ENCODE measurements at places on chromosomes 3 and 15. TPM values are rescaled to one million over a fixed set of nuclear protein-coding genes. Genes with fewer than 3 reads are reported as not detected.

The FILIP1L gene
- total RNA-seq = 8.4 TPM

The CYP1A2 gene
- not detected for total RNA-seq

The FGD5 gene
- 21.9 TPM for total RNA-seq

The BSN gene
- total RNA-seq = 14.8 TPM

The KCNMB3 gene
- total RNA-seq = 4.9 TPM

The SLC7A14 gene
- total RNA-seq = 48.9 TPM

The ACKR2 gene
- total RNA-seq = 2.5 TPM

The SEMA6D gene
- 113 TPM for total RNA-seq

- H3K36me3 ChIP-seq = no peaks in the 10 kb centered on the region
- no peak for DNase-seq
- no peaks in the 10 kb centered on the region for H3K27me3 ChIP-seq
- peaks cover 11% of the 10 kb centered on the region for H3K4me1 ChIP-seq
Observed at GRCh38 chr15:76575679-76576078, 239.1 kb downstream of the ISL2 start.

DNA sequence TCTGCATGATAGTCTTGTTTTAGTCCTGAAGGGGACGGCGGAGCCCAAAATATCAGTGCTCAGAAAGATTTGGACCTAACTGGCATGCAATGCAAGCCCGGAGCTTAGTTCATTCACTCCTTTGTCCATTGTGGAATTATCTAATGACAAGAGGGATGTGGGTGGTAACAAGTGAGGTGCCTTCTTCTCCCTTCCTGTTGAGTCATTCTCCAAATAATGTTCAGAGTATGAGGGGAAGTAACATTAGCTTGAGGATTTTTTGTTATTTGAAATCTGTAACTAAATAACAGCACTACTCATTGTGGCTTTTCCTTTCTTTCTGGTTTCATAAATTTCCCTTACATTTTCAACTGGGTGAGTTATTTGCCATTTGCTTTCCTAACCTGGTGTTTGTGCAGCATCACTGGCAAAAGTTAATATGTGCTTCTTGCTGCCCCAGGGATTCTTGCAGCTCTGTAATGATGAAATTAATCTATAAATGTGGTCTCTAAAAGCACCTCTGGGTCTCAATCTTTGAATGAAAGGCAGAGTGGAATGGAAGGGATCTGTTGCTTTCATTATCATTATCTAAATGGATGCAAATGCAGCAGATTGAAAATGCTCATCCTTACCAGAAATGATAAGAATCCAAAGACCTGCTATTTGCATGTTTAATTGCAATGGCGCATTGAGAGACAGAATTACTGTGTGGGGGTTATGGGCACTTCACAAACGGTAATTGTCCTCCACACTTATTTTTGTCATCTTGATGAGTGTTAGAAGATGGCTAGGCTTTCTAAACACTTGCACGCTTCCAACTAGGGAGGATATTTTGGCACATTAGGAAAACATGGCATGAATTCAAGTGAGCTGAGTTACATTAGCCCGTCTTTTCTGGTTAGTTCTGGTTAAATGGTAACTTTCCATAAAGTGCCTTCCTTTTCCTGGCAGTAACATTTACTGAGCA is 89.9 kb upstream of the MITF start:
- H3K36me3 ChIP-seq = no peaks in the 10 kb centered on the region
- no peak overlapping the region for H3K27ac ChIP-seq
- no peaks in the 10 kb centered on the region for H3K27me3 ChIP-seq
- no peaks in the 10 kb centered on the region for H3K4me1 ChIP-seq

GRCh38 chr15:61906961-61907752 is 153.1 kb downstream of the VPS13C start:
- no peak overlapping the region for H3K4me3 ChIP-seq
- no peaks in the 10 kb centered on the region for H3K4me1 ChIP-seq
- no peak for DNase-seq
- no peaks in the 10 kb centered on the region for H3K27me3 ChIP-seq

DNA sequence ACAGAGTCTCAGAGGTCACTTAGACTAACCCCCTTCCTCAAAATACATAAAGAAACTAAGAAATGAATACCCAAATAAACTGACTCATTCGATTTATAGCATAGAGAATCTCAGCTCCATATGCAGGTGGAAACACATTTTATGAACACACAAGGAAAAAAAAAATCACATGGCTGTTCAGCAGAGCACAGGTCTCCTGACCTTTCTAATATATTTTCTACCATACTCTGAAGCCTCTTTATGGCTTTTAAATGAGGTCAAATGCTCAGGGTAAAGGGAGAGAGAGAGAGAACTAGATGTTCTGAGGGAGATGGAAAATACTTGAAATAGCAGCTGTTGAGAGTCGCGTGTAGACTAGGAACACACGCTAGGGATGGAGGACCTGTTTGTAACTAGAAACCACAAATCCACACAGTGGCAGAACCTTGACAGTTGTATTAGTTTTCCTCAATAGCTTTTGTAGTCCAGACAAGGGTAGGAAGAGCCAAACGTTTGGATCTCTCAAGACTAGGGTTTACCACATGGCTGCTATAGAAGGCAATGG is 165.3 kb downstream of the FMN1 start:
- H3K36me3 ChIP-seq = no peaks in the 10 kb centered on the region
- no peak for DNase-seq
- no peak overlapping the region for H3K27ac ChIP-seq
- no peak overlapping the region for H3K4me3 ChIP-seq
- no peaks in the 10 kb centered on the region for H3K27me3 ChIP-seq

- no peak overlapping the region for H3K4me3 ChIP-seq
- peaks cover 5% of the 10 kb centered on the region for H3K4me1 ChIP-seq
- H3K36me3 ChIP-seq = no peaks in the 10 kb centered on the region
- H3K27me3 ChIP-seq = no peaks in the 10 kb centered on the region
- H3K27ac ChIP-seq = no peak overlapping the region
- DNase-seq = no peak
Observed at GRCh38 chr3:134419214-134419959, 45.1 kb upstream of the AMOTL2 start.

DNA sequence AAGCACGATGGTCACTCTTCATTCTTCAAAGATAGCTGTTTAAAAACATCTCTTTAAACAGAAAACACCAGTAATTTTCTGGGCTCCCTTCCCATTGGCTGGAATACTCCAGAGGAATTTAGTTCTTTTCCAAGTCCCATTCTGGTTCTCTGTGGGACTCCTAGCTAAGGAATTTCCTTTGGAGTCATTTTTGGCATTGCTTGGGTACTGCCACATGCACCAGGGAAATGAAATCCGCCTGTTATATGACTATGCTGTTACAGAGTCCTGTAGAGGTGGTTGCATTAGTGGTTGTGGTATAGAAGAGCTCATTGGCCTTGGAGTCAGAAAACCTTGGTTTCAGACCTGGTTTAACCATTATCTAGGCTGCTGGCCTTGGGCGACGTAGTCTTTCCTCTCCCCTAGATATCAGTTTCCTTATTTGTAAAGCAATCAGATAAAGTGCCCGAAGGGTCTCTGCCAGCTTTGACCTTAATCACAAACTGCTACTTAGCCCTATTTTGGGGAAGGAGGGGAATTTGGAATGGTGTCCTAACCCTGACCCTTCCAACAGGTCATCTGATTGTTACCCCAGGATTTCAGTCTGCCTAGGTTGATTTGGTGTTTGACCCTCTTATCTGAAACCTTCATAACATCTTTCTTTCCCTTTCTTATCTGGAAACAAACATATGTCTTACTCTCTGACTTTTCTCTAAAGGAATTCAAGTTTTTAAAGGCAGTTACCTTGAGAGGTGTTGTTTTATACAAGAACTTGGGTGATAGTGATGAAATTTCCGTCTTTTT is 13.4 kb downstream of the RTP1 start:
- no peak for DNase-seq
- H3K27me3 ChIP-seq = no peaks in the 10 kb centered on the region
- H3K4me1 ChIP-seq = peaks cover 4% of the 10 kb centered on the region
- no peak overlapping the region for H3K27ac ChIP-seq
- H3K36me3 ChIP-seq = no peaks in the 10 kb centered on the region
